ENCODE measurements at places on chromosomes 3 and 15. TPM values are rescaled to one million over a fixed set of nuclear protein-coding genes. Genes with fewer than 3 reads are reported as not detected.

The CCK gene
- 1.5 TPM for total RNA-seq

The SAMD7 gene
- total RNA-seq = not detected

The MESP2 gene
- 0.95 TPM for total RNA-seq

The ANKRD63 gene
- total RNA-seq = 0.67 TPM

The ARID3B gene
- 3.8 TPM for total RNA-seq

The HPS3 gene
- 30.1 TPM for total RNA-seq

The EXD1 gene
- not detected for total RNA-seq

Data from A549 treated with ZK216348 at 1 μM for 4 hours (cell line).